Midbrain (tissue), 1 donor: ENCODE measurements at places on chromosomes 5 and 9.

DNA sequence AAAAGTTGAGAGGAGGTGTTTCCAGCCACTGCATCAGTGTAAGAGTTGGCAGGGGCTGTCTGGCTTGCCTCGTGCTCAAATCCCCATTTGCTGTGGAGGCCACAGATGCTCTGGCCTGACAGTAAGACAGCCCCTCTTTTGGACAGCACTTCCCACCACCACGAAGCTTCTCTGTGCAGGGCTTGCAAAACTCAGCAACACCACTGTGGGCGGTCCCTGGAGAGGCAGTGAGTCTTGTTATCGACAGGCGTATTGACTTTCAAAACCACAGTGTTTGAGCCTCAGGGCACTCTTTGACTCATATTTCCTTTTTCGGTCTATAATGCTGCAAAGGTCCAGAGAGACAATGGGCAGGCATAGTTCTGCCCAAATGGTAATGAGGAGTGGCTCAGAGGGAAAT, 539.5 kb downstream of the EBF1 start:
- DNase-seq: no peak

GRCh38 chr5:32329395-32329834, 16.7 kb upstream of the MTMR12 start:
- peak; percentile 51 for DNase-seq

GRCh38 chr9:14516656-14517055, 176.6 kb downstream of the ZDHHC21 start:
- no peak for DNase-seq

GRCh38 chr5:53105611-53106300, 3.8 kb downstream of the MOCS2 start:
- DNase-seq: no peak

DNA sequence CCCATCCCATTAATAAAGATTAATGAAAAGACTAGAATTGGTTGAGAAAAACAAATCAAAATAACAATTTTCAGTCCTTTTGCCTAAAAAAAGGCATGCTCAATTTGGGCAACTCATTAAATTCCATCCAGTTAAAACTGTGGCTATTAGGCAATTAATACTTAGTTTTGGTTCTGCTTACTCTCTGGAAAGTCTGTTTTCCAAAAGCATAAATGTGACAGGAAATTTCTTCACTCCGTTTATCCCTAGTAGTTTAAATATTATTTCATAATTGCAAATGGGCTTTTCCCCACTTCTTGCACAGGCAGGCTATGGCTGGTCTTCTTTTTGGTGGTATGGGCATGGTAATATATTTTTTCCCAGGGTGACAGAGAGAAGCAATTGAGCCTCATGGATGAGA, 373.3 kb upstream of the KLF4 start:
- DNase-seq: no peak

DNA sequence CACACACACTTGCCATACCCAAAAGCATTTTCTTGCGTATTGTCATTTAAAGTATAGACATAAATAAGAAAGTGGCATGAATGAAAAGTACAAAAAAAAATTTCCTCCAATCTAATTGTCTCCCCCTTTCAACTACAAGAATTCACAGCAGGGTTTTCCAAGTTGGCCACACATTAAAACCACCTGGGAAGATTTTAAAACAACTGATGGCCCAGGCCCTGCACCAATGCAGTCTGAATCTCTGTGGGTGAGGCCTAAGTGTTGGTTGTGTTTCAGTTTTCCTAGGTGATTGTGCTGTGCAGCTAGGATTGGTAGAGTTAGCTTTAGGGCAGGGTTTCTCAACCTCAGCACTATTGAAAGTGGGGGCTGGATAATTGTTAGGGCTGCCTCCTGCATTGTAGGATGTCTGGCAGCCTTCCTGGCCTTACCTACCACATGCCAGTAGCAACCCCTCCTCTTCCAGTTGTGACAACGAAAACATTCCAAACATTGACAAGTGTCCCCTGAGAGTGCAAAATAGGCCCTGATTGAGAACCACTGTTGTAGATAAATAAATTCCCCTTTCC, 337.1 kb downstream of the KIAA0825 start:
- no peak for DNase-seq

- DNase-seq: peak; percentile 68
These were observed 439.5 kb upstream of the CD180 start for GRCh38 chr5:67636091-67636490.

GRCh38 chr9:95031711-95032461, 285.6 kb downstream of the FANCC start:
- no peak for DNase-seq

DNA sequence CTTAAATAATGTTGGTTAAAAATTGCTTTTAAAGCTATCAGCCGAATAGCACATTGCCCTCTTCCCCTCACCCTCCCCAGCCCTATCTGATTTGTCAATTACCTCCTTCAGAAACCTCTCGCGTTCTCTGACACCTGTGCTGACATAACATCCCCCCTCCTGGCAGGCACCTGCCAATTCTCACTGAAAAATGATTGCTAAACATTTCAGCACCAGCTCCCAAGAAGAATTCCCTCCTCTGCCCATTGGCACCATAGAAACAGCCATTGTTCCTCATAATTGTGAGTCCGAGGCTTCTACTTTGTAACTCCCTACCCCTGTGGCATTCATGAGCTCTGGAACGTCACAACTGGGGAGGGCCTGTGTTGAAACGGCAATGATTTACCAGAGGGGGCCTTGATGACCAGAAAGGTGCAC, 20.2 kb downstream of the CDH6 start:
- DNase-seq: no peak

DNA sequence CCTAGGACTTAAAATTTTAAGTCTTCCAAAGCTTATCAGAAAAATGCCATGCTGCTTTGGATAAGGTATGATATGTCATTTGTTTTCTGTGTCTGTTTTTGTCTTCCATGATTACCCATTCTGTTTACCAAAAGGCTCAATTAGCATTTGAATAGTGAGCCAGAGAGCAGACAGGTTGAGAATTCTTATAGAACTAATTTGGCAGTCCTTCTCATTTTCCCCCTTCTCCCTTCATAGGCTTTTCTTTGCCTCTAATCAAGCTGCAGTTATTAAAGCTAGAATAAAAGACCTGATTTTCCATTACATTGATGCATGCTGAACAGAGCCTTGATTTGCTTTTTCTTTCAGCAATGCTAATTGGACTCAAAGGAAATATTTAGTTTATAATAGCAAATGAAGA, 993.0 kb downstream of the MAT2B start:
- DNase-seq: peak; percentile 22

DNA sequence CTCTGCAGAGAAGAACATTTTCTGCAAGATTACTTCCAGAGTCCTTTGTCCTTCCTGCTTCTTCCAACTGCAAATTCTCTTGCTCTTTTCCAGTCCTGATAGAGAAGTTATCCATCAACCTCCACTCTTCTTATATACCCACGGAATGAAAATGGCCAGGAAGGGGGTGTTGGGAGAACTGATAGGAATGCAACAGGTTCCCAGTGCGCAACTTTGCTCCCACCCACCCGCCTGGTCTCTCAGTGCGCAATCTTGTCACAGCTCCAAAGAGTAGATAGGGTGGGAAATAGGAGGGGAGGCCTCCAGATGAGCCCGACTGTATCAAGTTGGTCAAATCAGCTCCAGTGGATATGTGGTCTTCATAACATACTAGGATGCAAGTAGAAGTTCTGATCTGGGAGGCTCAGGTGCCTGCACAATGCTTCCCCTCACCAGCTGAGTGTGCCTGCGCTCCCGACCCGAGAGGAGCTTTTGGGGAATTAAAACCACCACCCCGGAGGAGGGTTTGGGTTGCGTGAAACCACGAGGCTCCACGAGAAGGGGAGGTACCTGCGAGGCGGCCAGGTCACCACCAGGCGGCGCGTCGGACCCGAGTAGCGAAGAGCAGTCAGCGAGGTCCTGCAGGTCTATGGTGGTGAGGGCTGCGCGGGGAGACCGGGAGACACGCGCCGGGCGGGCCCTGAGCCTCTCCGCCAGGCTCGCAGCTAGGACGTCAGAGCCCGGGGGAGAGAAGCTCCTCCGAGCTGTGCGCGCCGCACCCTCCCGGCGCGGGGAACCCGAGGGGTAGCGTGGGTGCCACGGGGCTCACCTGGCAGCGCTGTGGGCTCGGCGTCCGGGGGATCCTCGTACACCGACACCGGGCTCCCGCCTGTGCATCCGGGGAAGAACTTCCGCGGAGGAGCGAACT, 835 bp downstream of the MCIDAS start:
- no peak for DNase-seq

DNA sequence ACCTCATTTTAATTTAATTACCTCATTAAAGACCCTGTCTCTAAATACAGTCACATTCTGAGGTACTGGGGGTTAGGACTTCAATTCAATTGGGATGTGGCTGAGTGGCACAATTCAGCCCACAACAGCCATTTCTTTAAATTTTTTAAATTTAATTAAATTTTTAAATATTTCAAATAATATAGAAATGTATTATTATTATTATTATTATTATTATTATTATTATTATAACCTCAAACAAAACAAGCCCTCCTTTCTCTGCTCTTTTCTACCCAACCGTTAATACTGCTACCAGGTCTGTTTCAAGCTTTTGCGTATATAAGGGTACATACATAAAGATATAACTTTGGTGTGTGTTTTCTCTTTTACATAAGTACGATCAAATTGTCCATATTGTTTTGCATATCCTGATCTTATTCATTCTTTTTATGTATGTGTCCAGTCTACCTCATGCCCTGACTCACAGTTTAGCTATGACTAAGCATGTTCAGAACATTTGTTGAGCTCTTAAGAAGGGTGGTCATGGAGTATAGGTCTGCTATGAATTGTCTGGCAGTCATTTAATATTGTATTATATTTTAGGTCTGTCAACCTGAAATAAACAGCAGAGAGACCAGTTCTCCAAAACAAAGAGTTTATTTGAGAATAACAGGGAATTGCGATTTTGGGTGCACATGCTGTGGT, 16.1 kb upstream of the RAB14 start:
- no peak for DNase-seq

- no peak for DNase-seq
These were observed 28.8 kb downstream of the PDE8B start for GRCh38 chr5:77239126-77239741.

- DNase-seq: no peak
These were observed 3.1 kb downstream of the OLFM1 start for GRCh38 chr9:135090547-135090946.

DNA sequence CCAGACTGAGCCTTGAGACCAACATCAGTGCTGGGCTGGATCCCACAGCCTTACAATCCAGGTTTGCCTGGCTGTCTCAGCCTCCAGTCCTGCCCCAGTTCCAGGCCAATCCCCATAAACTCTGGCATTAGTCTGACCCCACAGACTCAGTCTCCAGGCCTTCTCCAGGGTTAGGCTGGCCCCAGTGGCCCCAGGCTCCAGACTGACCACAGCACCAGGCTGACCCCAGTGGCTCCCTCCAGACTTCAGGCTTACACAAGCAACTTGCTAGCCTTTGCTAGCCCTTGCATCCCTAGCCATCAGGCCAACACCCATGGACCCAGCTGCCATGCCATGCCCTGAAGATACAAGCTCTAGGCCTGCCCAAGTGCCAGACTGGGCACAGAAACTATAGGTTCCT, 1326.0 kb upstream of the C9orf72 start:
- no peak for DNase-seq

DNA sequence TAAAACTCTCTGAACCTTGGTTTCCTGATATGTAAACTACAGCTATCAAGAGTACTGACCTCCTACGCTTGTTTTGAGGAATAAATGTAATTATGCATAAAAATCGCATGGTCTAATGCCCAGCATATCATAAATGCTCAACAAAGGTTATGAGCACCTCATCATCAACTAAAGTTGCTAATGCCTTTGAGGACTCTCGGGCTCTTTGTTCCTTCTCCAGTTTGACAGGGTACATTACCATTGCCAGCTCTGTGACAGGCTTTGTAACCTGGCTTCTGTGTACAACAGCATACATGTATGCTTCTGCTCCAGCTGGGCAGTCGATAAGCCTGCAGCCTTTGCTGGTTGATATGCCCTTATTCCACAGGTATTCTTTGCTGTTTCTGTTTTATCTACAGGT, 95.2 kb downstream of the C9orf152 start:
- no peak for DNase-seq

DNA sequence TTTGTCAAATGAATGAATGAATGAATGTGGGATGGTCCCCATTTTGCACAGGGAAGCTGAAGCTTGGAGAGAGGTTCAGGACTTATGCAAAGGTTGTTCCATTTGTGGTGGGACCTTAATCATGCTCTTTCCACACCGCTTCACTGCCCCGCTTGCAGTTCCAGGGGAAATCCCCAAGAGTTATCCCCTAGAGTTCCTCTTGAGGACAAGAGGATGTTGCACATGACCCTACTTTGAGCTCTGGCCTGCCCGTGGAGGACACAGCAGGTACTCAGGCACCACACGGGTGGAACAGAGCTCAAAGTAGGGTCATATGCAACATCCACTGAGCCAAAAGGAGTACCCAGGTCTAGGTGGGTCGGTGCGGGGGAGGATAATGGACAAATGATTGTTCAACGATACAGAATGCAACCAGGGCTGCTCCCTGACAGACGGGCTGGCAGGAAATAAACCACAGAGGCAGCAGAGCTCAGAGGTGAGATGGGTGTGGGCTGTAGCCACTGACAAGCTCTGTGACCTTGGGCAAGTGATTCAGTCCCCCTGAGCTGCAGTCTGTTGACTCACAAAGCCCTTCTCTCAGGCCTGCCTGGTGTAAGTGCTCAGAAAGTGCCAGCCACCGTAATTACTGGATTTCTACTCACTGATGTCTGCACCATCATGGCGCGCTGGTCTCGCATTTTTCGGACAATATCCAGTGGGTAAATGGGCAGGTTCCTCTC, 60.3 kb upstream of the EPB41L4B start:
- DNase-seq: no peak

- DNase-seq: no peak
These were observed 90.9 kb upstream of the COX7C start for GRCh38 chr5:86526811-86527348.

GRCh38 chr9:135848341-135849047, 58.9 kb downstream of the CAMSAP1 start:
- no peak for DNase-seq

GRCh38 chr5:114449860-114450421, 88.1 kb downstream of the KCNN2 start:
- DNase-seq: peak; percentile 82

DNA sequence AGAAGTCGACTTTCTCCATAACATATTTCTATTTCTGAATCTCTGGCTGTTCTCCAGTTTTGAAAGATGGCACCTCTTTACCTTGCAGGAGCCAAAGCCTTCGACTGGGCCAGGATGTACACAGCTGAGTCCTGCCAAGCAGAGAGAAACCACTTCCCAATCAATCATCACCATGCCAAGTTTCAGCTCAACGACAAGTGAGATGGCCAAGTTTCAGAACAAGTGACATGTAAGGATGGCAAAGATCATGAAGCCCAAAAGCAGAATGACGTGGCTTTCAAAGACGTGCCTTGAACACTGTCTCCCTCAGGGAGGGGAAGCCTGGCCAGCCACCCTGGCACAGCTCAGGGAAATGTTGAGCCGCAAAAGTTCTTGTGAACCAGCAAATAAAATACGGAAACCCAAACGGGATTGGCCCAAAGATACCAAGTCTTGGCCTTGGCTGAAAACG, 17.7 kb downstream of the STK10 start:
- DNase-seq: no peak

GRCh38 chr5:81768935-81769452, 18.1 kb upstream of the SSBP2 start:
- no peak for DNase-seq

- DNase-seq: no peak
These were observed 32.6 kb upstream of the RANBP6 start for GRCh38 chr9:6048039-6048438.

GRCh38 chr5:120692325-120692724, 228.2 kb downstream of the PRR16 start:
- no peak for DNase-seq

- DNase-seq: no peak
These were observed 272.0 kb downstream of the ARHGAP26 start for GRCh38 chr5:143041972-143042770.
